ENCODE measurements at places on chromosomes 3 and 15.

GRCh38 chr3:116476691-116477090 lies 31.4 kb upstream of the LSAMP start:
- DNase-seq: no peak

GRCh38 chr15:73986055-73986775 lies 5.9 kb downstream of the STOML1 start:
- no peak for DNase-seq

DNA sequence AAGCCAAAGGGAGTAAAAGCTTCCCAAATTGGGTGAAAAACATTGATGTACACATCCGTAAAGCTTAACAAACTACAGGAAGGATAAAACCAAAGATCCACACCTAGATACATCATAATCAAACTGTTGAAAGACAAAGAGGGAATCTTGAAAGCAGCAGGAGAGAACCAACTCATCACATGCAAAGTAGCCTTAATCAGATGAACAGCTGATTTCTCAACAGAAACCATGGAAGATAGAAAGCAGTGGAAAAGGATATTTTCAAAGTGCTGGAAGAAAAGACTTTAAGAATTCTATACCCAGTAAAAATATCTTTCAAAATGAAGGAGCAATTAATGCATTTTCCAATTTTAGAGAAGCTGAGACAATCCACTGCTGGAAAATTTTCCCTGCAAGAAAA lies 36.8 kb downstream of the CHRNA7 start:
- DNase-seq: no peak

GRCh38 chr3:149382101-149382467 lies 4.6 kb upstream of the TM4SF1 start:
- no peak for DNase-seq

DNA sequence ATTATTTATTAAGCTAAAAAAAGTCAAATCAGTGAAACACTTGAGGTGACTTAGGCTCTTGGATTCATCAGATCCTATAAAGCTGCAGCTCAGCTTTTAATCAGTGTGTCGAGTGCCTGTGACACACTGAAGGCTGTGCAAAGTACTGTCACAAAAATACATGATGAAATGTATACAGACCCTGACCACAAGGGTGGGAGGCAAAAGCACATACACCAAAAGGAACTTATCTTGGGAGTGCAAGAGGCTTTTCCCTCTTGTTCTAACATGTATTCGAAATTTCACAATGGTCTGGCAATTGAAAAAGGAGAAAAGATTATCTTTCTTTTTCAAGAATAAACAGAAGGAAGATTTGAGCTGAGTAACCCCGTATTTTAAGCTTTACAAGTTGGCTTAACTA lies 35.9 kb downstream of the VGLL4 start:
- DNase-seq: no peak

GRCh38 chr3:66812136-66812535 lies 186.0 kb upstream of the KBTBD8 start:
- no peak for DNase-seq

- no peak for DNase-seq
Observed at GRCh38 chr15:98827217-98827616, 178.9 kb downstream of the IGF1R start.

GRCh38 chr3:103963599-103963998 lies 1403.1 kb upstream of the ALCAM start:
- no peak for DNase-seq

DNA sequence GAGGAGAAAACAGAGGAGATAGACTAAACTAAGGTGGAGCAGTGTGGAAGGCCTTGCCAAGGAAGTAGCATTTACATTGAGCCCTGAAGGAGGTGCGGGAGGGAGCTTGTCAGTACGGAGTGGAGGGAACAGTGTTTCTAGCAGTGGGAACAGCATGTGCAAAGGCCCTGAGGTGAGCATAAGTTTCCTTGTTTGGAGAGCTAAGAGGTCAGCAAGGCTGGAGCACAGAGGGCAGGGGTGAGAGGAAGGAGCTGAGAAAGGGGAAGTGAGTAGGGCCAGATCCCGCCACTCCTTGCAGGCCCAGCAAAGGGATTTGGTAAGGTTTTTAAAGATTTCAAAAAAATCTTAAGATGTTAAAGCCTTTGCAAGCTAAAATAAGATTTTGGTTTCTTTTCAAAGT lies 70.1 kb downstream of the HMCES start:
- no peak for DNase-seq

GRCh38 chr3:28840976-28841376 lies 439.9 kb upstream of the RBMS3 start:
- DNase-seq: no peak

DNA sequence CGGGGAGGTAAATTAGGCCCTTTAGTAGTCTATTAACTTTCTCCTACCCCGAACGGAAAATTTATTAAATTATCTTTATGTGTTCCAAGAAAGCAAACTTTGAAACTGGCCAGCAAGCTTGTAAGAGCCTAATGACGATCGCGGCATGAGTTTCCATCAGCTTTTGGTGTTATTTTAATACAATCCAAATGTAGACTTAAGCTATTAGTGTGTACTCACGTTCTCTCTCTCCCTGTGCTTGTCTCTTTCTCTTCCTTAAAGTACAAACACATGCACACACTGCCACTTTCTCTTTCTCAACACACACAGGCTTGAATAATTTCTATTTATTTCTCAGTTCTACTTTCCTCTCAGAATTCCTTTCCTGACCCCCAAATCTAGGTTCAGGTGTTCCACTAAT lies 108.8 kb upstream of the MME start:
- no peak for DNase-seq

- no peak for DNase-seq
Observed at GRCh38 chr3:181330257-181330656, 340.7 kb upstream of the DNAJC19 start.

- no peak for DNase-seq
Observed at GRCh38 chr3:119310071-119310470, 15.9 kb downstream of the ARHGAP31 start.

GRCh38 chr3:189143321-189143720 lies 28.4 kb upstream of the TPRG1 start:
- DNase-seq: no peak

- DNase-seq: no peak
Observed at GRCh38 chr3:171379281-171379680, 80.9 kb downstream of the TNIK start.

DNA sequence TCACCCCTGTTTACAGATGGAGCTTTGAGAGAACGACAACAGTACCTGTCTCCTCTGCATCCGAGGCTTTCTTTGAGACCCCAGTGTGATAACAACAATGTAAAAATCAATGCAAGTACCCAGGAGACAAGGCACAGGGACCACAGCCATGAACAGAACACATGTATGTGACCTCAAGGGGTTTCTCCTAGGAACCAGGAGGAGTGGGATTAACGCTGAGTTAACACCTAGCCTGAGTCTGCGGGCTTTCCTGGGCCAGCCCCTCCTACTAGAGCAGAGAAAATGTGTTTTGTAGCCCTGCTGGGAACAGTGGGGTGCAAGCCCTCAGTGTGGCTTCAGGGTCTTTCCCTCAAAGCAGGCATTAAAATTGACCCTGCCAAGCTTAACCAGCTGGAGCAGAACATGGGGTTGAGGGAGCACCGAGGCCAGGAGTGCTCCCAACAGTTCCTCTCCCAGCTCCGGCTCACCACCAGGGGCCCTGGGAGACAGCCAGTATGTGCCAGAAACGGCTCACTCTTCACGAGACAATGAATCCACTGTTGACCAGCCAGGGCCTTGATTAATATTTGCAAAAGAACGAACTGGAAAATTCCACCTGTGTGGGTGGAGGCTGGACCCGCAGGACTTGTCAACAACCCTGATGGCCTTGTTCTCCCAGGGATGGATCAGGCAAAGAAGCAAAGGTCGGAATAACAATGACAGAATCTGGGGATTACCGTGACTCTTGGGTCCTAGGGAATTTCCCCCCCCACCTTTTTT lies 3.6 kb downstream of the CHDH start:
- DNase-seq: no peak

DNA sequence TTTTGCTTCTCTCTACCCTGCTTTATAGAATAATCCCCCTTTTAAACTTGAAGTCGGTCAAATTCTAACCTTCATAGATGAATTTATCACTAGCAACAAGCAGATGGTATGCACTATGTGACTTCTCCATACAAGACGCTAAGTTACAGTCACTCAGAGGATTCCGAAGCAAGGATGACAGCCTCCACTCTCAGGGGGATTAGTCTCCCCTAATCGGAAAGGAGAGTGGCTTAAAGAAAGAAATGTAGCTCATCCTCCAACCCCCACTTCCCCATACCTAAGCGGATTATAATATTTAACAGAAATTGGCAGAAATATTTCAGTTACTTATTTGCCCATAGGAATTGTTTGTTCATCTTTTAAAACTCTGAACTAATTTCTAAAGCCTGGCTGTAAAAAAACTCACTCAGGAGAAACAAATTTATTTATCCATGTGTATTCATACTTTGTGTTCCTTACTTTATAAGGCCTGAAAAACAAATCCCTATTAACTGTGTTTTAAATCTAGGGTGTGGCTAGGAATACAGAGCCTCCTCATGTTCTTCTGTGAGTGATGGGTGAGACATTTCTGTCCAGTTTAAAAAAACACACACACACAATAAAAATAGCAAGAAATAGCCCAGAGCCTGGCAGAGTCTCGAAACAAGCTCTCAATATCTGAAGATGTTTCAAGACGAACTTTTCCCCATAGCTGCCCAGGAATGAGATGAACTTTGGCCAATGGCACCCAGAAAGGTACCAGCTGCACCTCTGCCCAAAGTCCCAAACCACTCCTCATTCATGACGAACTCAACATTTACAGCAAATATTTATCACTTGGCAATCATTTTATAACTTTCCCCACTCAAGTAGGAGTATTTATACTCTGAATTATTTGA lies 18.7 kb downstream of the SIAH2 start:
- DNase-seq: no peak

DNA sequence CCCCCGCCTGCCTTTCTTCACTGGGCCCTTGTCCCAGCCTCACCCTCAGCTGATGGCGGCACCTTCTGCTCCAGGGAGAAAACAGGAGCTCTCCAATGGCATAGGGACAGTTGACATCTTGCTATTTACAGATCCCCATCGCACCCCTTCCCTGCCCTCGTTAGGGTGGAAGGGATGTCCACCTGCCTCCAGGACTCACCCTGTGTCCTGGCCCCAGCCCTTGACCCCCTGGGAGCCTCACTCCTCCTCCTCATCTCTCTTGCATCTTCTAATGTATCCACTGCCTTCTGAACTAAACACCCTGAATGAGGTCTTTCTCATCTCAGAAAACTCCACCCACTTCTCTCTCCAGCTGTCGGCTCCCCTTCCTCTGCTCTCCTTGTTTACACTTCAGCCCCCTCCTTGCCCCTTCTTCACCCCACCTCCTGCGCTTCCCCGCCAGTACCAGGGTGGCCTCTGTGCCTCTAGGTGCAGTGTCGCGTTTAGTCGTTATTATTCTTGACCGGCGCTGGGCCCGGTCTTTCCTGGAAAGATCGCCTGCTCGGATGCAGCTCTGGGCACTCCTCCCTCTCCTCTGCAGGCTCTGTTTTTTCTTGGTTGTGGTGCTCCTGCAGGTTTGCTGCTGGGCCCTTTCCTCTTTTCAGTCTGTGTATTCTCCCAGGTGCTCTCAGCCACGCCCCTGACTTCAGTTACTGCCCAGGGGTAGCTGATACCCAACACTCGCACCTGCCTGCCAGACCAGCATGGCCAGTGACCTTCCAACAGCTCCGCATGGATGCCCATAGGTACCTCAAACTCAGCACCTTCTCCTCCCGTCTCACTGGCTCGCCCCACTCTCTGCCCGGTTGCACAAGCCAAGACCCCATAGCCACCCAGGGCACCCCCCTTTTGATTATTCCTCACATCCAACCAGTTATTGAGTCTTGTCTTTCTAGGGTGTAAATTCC lies 42.9 kb downstream of the PML start:
- DNase-seq: no peak

GRCh38 chr3:194685718-194686413 lies at the start of gene FAM43A:
TSS of gene FAM43A (plus strand) at chr3:194685883. CDS start at chr3:194686827, 944 bp downstream.
- DNase-seq: peak; percentile 75

- DNase-seq: no peak
Observed at GRCh38 chr3:162022911-162023310, 526.3 kb downstream of the OTOL1 start.

GRCh38 chr3:63132461-63133250 lies 145.5 kb upstream of the SYNPR start:
- no peak for DNase-seq

- DNase-seq: no peak
Observed at GRCh38 chr15:45919806-45920205, 285.0 kb downstream of the SQOR start.

GRCh38 chr3:124258057-124258500 lies 266.2 kb upstream of the ROPN1 start:
- no peak for DNase-seq

GRCh38 chr15:79939399-79939798 lies 31.6 kb downstream of the BCL2A1 start:
- DNase-seq: no peak

DNA sequence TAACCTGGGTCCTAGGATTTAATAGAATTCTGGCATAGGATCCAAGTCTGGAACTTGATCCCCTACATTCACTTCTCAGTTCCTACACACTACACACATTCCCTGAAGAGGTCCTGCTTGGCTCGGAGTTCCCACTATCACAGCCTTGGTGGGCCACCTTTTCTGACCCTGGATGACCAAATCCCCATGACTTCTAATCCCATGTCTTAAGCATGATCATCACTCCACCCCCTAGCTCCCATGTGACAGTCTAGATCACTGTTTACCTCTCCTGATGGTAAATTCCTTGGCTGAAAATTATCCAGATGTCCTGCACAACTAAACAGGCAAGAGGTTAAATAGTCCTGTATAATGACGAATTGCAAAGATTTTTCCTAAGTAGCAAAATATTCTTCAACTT lies 40.3 kb downstream of the DUT start:
- DNase-seq: no peak

DNA sequence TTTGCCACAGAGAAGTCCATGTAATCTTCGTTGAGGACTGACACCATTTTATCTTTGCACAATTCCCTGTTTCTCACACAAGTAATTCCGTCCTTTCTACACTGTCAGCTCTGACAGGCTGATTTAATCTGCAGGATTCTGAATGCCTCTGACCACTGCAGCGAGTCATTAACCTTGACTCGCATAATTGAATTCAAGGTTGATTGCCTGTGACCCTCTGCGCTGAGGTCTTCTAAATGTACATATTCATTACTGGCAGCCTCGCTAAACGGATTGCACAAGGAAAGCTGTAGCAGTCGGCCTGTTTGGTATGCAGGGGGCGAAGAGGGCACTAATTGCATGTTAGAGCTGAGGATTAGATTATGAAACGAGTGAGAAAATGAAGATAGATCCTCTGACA lies 147.8 kb downstream of the SHOX2 start:
- no peak for DNase-seq

- DNase-seq: no peak
Observed at GRCh38 chr15:23760024-23760423, 72.9 kb upstream of the NDN start.

GRCh38 chr3:87361271-87361670 lies 84.9 kb upstream of the POU1F1 start:
- DNase-seq: no peak

GRCh38 chr15:62506217-62506805 lies 341.2 kb upstream of the C2CD4B start:
- DNase-seq: no peak

- DNase-seq: no peak
Observed at GRCh38 chr15:63970621-63971426, 75.5 kb downstream of the DAPK2 start.

GRCh38 chr3:54866251-54866650 lies 61.6 kb downstream of the LRTM1 start:
- no peak for DNase-seq

All from stimulated activated CD4-positive, alpha-beta T cell treated with anti-CD3 and anti-CD28 coated beads, Interleukin-4, amount 100 ng/mL, for 1 hour (primary cell).